ENCODE measurements at places on chromosomes 2 and 18.

GRCh38 chr18:46439037-46439436 lies 218.0 kb downstream of the LOXHD1 start:
- DNase-seq = no peak

- no peak for DNase-seq
Measured at GRCh38 chr18:9240270-9240669, 94.3 kb upstream of the TWSG1 start.

DNA sequence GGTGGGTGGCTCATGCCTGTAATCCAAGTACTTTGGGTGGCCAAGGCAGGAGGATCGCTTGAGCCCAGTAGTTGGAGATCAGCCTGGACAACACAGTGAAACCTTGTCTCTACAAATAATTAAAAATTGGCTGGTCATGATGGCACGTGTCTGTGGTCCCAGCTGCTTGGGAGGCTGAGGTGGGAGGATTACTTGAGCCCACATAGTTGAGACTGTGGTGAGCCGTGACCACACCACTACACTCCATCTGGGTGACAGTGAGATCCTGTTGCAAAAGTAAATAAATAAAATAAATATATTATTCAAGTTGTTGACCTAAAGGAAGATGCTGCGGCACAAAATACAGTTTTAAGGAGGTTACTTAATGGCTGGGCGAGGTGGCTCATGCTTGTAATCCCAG lies 72.7 kb downstream of the LAMA3 start:
- DNase-seq = no peak

- DNase-seq = no peak
Measured at GRCh38 chr18:50619861-50620275, 60.0 kb downstream of the MAPK4 start.

GRCh38 chr2:128606837-128607236 lies 288.2 kb upstream of the HS6ST1 start:
- DNase-seq = no peak

DNA sequence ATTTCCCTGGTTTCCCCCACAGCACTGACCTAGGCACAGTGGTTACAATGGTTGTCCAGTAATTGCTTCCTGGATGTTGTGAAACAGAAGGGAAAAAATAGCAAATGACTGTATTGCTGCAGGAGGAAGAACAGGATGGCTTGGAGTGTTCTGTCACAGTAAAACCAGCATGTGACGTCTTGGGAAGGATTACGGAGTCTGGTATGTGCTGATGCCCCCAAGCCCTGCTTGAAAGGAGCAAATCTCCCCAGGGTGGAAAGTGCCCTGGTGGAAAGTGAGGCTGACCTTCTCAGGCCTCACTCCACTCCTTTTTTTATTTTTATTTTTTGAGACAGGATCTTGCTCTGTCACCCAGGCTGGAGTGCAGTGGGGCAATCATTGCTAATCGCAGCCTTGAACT lies 7.8 kb downstream of the RAB11FIP5 start:
- DNase-seq = no peak

DNA sequence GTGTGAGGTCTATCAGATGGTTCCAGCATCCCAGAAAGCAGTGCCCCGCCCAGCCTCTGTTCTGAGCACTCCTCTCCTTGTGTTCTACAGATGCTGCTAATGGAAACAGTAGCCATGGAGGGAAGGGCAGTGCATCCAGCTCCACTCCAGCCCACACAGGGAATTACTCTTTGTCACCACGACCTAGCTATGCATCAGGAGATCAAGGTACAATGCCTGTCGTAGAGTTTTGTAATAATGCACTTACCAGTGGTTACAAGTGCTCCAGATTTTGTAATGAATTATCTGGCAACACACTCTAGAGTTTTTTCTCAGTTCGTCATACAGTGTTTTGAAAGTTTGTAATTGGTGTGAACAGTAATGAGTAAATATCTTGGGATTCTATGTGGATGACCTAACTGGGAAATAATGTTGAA lies 161.1 kb downstream of the ESCO1 start:
- no peak for DNase-seq

DNA sequence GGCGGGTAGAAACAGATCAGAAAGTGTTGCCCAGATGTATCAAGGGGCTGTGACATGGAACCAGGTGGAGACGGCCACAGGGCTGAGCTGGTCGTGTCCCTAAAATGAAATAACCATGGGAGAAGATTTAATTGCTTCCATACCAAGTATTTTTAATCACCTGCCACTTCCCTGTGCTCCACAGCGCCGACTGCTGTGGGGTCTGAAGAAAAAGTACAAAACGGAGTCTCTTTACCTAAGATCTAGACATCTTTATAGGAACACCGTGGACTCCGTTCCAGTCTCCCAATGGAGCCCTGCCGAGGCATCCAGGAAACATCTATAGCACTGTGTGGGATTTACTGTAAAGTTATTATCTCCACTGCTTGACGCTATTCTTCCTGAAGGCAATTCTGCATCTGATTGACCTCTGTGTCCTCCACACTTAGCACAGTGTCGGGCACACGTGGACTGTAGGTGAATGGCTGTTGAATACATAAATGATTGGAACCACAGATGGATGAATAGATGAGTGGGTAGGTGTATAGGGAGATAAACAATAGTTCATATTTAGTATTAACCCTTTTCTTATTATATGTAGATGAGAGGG lies 21.6 kb upstream of the GYPC start:
- peak; percentile 25 for DNase-seq

GRCh38 chr2:16226943-16227664 lies 286.8 kb downstream of the MYCN start:
- DNase-seq = no peak

DNA sequence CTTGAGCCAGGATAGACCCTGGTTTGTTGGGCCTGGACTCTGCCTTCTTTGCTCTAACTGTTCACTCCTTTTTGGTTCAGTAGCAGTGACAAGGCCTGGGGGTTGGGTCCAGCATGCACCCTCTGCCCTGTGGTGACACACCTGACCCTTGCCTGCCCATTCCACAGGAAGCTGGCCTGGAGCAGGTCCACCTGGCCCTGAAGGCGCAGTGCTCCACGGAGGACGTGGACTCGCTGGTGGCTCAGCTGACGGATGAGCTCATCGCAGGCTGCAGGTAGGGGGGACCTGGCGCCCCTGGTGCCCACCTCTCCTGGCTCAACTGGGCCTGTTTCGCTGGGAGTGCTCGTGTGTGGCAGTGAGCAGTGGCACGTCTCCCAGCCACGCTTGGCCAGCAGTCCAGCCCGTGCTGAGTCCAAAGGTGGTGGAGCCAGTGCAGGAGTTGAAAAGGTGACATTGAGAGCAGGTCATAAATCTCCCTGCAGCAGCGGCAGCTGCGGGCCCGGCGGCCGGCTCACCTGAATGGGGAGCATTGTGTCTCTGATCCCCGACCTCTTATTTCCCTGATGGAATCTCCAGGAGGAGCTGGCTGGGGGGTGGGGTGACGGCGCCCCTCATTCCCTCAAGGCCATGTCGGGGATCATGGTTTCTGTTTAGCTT lies 102.6 kb downstream of the DYSF start:
- DNase-seq = no peak

- no peak for DNase-seq
Measured at GRCh38 chr2:43738257-43738656, 35.6 kb upstream of the DYNC2LI1 start.

- DNase-seq = no peak
Measured at GRCh38 chr2:233321166-233321565, 13.6 kb downstream of the SAG start.
